ENCODE measurements at places on chromosomes 6 and 20.

GRCh38 chr6:140043357-140043756 is 668.9 kb upstream of the CITED2 start:
- DNase-seq, result peak; percentile 42

DNA sequence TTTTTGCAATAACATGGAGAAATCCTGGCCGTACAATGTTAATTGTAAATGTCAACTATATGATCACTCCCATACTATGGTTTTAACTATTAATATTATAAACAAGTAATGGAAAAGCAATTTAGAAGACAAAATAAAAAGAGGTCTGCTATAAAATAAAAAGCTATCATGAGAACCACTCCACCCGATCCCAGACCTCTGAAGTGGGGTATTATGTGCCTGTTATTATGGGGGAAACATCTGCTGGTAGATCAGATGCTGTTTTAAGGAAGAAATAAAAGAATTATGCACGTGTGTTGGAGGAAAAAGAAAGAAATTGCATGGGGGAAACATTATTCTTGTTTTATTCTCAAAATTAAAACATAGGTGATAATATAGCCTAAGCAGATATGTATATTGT is 615.7 kb upstream of the ARID1B start:
- DNase-seq, result no peak

GRCh38 chr6:151537556-151537955 is 43.7 kb downstream of the CCDC170 start:
- no peak for DNase-seq

GRCh38 chr20:63781181-63781580 is 41.6 kb downstream of the SLC2A4RG start:
- no peak for DNase-seq

DNA sequence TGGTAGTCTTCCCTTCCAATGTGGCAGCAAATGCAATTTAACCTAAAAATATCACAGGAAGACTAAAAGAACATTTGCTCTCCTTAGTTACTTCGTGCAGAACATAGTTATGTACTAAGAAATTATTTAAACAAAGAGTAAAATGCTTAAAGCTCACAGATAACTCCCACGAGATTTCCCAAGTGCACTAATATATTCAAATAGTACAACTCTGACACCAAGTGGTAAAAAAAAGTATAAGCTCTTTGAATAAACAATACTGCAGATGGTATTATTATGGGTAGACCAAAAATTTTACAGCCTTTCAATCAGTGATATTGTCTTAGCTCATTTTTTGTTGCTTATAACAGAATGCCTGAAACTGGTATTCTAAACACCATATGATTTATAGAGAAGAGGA is 52.8 kb upstream of the FILIP1 start:
- no peak for DNase-seq

DNA sequence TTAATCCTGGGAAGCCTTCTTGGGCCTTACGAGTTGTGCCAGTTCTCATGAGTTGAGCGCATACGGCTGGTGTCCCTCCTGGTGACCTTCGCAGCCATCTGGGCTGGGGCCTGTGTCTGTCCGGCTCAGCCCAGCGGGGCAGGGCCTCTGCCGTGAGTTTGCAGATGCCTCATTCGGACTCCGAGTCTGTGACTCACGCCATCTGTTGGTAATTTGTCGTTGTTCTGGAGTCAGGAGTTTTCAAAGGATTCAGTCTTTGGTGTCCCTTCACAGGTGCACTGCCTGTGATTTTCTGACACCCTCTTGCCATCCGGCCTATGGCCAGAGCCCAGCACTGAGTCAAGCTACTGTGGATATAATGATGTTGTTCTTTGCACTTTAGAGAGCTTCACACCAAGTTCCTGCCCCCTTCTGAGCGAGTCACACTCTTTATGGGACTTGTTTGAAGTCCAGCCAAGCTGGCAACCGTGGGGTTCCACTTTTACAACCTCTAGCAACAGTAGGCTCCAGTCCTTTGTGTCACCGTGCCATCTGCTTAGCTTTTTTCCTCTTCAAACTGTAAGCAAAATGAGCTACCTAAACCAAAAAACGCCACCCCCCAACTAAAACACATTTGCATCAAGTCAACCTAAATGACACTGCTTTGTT is 175.6 kb downstream of the AIG1 start:
- DNase-seq, result no peak

DNA sequence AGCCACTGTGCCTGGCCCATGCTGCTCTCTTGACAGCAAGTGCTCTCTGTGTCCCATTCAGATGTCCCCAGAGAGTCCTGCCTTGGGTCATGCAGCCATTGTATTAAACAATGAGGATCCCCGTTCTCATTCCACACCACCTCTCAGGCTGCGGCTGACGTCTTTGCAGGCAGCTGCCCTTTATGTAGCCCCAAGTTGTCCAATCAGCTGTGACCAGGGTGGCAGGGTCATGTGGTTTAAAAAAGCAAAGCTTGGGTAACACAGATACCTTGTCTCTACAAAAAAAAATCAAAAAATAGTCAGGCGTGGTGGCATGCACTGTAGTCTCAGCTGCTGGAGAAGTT is 13.2 kb downstream of the GCNT2 start:
- no peak for DNase-seq

DNA sequence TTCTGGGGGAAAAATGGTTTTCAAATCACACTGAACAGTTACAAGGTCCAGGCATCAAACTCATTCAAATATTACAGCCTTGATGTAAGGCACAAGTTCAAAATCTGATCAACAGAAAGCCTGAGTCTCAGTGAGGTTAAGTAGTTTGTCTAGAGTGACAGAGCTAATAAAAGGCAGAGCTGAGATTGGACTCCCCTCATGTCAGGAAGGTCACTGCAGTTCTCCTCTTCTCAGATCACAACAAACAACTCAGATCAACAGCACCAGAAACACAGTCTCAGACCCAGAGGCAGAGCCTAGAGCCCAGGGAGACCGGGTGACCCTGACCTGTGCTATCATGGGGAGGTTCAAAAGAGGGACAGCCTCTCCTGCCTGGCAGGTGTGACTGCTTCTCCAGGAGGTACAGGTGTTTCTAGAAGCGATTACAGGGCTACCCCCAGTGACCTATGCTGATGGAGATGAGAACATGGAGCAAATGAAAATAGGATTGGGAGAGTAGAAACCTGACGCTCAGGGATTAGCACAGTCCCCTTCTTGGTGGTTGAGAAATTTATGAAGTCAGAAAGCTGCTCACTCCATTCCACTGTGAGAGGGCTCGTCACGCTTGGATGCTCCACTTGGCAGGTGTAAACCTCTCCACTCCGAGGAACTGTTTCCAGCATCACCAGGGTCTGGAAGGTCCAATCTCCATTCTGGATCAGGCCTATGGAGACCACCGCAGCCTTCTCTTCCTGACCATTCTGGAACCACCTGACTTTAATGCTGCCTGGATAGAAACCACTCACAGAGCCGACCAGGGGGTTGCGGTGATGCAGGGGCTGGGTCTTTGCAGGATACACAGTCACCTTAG is 24.3 kb upstream of the HLA-DRB5 start:
- DNase-seq, result no peak

- no peak for DNase-seq
Measured at GRCh38 chr6:40265615-40266014, 321.5 kb downstream of the LRFN2 start.

DNA sequence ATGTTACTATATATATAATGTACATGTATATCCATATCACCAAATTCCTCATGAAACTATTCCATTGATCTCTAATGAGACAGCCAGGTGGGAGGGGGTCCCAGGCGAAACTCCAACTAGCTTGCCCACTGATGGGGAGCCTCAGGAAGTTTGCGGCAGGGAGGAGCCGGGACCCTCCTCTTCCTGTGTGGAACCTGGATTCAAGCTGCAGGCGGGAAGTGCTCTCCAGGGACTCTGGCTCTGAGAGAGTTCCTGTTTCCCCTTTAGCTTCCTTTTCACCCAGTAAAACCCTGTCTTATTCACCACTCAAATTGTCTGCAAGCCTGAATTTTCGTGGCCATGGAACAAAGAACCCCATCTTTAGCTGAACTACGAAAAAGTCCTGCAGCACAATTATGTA is 152.2 kb downstream of the OPN5 start:
- DNase-seq, result no peak

GRCh38 chr20:23133560-23133998 is 47.5 kb upstream of the CD93 start:
- no peak for DNase-seq

- no peak for DNase-seq
Measured at GRCh38 chr6:169075915-169076654, 177.6 kb downstream of the THBS2 start.

GRCh38 chr6:54244430-54244829 is 63.8 kb upstream of the TINAG start:
- no peak for DNase-seq

- DNase-seq, result no peak
Measured at GRCh38 chr20:35248641-35249475, 22.4 kb downstream of the MMP24 start.

GRCh38 chr6:145224450-145224849 is 510.9 kb downstream of the EPM2A start:
- DNase-seq, result no peak

DNA sequence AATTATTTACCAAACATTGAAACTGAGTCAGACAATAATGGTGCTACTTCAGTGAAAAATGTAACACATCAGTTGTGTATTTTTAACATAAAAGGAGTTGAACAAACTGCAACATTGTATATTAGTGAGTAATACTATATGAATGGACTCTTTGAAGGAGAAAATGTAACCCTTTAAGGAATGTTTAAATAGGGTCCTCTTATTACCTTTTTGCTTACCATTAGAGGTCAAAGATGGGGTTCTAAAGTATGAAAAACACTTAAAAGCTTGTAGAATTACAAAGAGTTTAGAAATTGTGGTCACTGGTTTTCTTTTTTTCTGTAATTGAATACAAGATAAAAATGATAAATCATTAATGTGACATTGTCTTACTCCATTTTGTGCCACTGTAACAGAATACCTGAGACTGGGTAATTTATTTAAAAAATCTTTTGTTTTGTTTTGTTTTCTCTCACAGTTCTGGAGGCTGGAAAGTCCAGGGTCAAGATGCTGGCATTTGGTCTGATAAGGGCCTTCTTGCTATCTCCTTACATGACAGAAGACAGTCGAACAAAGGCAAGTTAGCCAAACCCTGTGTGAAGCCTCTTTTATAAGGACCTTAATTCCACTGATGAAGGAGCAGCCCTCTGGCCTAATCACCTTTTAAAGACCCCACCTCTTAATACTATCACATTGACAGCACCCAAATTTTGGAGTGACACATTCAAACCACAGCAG is 43.2 kb downstream of the SESN1 start:
- no peak for DNase-seq

DNA sequence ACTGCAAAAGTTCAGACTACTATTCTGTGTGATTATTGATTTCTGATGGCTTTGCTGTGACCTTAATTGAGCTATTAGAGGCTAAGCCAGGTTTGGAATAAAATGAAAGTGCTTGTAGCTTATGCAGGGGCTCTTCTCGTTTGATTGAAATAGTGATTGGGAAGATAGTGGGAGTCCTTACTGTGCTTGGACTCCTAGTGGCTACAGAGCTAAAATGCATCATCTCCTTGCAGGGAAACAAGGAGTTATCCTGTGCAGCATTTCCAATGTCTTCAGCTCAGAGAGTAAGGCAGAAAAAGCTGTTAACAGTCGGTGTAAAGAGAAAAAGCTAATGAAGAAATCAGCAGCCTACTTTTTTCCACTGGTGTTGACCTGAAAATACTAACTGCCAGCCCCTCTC is 173.5 kb downstream of the SLC35F1 start:
- no peak for DNase-seq

DNA sequence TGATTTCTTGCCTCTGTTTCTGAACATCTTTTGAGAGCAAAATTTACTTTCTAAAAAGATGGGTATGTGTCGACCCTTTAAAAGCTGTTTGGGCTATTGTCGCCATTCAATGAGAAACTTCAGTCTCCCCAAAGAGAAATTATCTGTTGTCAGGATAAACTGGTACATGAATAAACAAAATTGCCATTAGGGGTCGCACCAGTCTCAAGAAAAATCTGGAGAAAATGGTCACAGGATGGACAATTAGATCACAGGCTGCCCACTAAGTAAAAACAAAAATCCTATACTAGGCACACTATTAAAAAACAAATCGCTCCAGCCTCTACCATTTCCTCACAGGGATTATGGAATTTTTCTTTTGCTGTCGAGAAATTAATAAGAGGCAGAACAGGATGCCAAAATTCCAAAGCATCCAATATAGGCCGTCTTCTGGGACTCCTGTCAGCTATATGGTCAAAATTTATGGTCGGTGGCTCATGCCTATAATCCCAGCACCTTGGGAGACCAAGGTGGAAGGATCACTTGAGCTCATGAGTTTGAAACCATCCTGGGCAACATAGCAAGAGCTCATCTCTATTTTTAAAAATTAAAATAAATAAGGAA is 5.5 kb upstream of the HLA-E start:
- no peak for DNase-seq

- no peak for DNase-seq
Measured at GRCh38 chr20:5675103-5676091, 74.8 kb upstream of the SHLD1 start.

- no peak for DNase-seq
Measured at GRCh38 chr6:13718123-13718458, 6.5 kb upstream of the RANBP9 start.

DNA sequence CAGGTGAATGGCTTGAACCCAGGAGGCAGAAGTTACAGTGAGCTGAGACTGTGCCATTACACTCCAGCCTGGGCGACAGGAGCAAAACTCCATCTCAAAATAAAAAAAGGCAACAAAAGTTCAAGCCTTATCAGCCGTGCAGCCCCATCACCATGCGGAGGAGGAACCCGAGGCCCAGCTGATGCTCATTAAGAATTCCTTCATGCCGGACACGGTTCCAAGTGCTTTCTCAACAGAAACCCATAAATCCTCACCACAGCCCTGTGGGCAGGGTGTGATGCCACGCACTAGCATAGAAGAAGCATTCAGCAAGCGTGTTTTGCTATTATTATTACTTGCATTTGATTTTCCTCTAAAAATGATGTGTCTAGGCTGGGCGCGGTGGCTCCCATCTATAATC is 56.3 kb downstream of the PREX1 start:
- DNase-seq, result no peak

- no peak for DNase-seq
Measured at GRCh38 chr6:133245007-133245406, 3.9 kb downstream of the EYA4 start.

GRCh38 chr6:156980515-156980914 is 203.3 kb downstream of the ARID1B start:
- DNase-seq, result no peak

DNA sequence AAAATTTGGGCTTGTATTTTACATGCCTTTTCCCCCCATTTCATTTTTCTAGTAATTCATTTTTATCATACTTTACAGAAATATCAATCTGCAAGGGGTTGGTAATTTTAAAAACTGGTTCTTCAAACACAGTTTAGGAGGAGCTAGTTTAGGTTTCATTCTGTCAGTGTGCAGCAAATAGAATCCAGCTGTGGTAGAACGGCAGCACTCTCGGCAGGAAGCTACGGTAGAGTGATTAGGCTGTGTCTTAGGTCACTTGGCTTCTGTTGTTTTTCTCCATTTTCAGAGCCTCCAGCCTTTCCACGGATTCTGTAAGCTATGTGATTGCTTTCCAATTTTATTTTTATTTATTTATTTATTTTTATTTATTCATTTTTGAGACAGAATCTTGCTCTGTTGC is 32.7 kb downstream of the TLDC2 start:
- DNase-seq, result no peak

GRCh38 chr20:24953209-24953575 is 4.1 kb downstream of the CST7 start:
- no peak for DNase-seq

GRCh38 chr6:139019722-139020121 is 8.8 kb upstream of the ABRACL start:
- no peak for DNase-seq

GRCh38 chr6:15370733-15371671 is 125.1 kb downstream of the JARID2 start:
- DNase-seq, result no peak

- DNase-seq, result no peak
Measured at GRCh38 chr20:52704553-52704952, 267.6 kb upstream of the TSHZ2 start.
